AG09309 (cell line): ENCODE measurements at places on chromosomes 11 and 22.

- DNase-seq: no peak
Observed at GRCh38 chr22:50731811-50732624, 6.0 kb upstream of the ACR start.

GRCh38 chr11:57485217-57485990 lies 25.1 kb downstream of the RTN4RL2 start:
- no peak for DNase-seq

DNA sequence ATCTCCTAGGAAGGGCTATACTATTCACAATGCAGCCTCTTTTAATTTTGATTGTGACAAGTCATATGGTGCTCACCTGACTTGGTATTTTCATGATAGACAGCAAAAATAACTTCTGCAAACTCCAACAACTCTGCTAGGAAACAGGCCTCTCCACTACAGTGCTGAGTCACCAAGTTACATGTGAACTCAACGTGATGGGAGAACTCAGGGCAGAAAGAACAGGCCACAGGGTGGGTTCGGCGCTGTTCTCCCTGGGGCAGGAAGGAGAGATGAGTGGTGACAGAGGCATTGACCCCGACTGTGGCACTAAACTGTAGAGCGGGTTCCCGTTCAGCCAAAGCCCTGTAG lies 76.6 kb upstream of the UCP3 start:
- DNase-seq: no peak

- DNase-seq: peak; percentile 34
Observed at GRCh38 chr11:29159552-29160465, 857.0 kb downstream of the KCNA4 start.

GRCh38 chr22:19916941-19917340 lies 24.6 kb upstream of the COMT start:
- DNase-seq: no peak

GRCh38 chr11:67538823-67539505 lies 15.7 kb upstream of the CABP2 start:
- no peak for DNase-seq

DNA sequence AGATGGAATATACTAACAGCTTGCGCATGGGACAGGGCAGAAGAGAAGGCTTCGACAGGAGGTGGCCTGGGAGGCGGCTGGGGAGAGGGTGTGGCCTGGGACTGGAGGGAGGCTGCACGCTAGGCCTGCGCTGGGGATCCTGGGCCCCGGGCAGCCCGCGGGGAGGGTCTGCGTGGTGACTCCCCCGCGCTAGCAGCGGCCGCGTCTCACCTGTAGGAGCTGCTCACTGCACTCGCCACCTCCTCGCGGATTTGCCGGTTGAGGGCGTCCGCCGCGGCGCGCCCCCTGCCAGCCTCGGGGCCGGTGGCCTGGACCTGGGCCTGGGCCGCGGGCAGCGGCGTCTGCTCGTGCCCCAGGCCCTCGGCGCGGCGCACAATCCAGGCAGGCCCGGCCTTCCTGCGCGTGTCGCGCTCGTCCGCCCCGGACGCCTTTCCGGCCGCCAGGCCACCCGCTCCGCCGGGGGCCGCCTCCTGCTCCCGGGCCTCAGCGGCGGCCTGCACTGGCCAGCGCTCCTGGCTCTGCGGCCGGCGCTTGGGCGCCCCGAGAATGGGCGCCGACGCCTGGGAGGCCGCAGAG lies 1.5 kb downstream of the MAP6 start:
- DNase-seq: no peak

DNA sequence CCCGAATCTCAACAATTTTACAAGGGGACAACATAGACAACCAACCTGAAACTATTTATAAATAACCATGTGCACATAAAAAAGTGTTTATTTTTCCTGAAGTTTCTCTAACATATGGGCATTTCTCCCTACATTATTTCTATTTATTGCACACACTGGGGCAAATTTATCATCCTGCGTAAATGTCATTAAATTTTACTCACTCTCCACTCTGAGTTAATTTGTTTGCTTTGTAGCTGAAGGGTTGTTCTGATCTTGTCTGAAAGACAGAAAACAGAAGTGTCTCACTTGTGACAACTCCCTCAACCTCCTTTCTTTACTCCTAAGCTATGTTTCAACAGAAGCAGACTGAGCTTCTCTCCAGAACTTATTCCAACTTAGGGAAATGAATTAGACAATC lies 194.2 kb downstream of the HIPK3 start:
- DNase-seq: no peak

GRCh38 chr22:48282804-48283203 lies 1520.4 kb downstream of the TBC1D22A start:
- no peak for DNase-seq

- no peak for DNase-seq
Observed at GRCh38 chr11:114614127-114614720, 18.6 kb upstream of the NXPE4 start.

GRCh38 chr11:70420008-70420464 lies 21.7 kb downstream of the CTTN start:
- no peak for DNase-seq

DNA sequence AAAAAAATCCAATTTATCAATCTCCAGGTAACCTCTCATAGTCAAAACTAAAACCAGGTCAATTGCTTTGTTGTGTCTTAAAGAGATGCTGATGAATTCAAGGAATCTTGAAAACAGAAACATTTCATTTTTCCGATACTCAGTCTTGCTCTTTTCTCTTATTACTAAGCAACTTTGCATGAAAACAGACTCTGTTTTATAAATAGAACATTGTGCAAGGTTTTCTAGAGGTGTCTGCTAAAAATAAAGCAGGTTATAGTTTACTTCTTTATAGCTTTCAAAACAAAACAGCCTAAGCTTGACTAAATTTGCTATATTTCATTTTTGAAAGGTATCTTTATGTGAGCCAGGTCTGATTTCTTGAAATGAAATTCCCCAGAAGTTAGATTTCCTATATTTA lies 109.3 kb downstream of the ARL14EP start:
- no peak for DNase-seq

- DNase-seq: no peak
Observed at GRCh38 chr11:131463649-131464425, 93.4 kb downstream of the NTM start.

GRCh38 chr22:39731881-39732555 lies 161.5 kb downstream of the CACNA1I start:
- DNase-seq: no peak

DNA sequence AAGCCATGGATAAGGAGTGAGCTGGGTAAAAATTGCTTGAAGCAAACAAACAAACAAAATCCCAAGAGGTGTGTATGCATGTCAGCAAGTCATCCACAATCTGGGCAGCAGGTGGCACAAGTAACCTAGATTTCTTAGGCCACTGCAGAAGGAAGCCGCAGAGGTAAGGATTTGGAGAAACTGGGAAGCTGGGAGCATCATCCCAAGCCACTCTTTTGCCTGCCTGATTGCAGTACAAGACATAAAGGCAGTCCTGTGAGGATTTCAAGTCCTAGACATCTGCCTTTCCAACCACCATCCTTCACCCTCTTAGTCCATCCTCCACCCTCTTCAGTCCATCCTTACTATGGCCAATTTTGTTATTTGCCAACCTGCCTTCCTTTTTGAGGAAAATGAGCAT lies 67.2 kb upstream of the BMAL1 start:
- DNase-seq: peak; percentile 57

DNA sequence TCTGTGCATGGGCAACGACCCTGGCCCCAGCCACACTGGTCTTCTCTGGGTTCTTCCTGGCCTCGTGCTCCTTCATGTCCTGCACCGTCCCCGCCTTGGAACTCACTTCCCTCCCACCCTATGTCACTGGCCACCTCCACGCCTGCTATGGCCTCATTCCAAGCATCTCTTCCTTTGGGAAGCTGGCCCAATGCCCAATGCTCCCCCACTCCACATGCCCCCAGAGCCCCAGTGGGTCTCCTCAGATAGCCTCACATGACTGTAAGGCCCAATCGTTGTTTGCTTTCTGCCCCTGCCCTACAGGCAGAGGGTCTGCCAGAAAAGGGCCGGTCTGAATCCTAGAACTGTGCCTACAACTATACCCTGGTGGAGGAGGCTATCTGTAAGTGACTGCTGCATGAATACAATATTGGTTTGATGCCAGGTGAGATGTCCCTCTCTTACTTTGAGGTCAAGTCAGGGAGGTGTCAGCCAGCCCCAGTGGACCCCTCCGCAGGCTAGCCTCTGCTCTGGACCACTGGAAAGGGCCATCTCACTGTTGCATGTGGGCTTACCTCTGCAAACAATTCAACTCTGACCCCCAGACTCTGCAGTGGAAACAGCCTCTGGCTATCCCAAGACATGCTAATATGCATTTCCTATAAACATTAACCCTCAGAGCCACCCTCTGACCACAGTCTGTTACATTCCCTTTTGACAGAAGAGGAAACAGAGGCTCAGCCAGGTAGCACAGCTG lies 2.1 kb upstream of the GNAZ start:
- no peak for DNase-seq
